ENCODE measurements at places on chromosomes 1 and 21. TPM values are rescaled to one million over a fixed set of nuclear protein-coding genes. Genes with fewer than 3 reads are reported as not detected.

- no peak for DNase-seq
- no peaks in the 10 kb centered on the region for H3K36me3 ChIP-seq
- no peaks in the 10 kb centered on the region for H3K4me1 ChIP-seq
- H3K27me3 ChIP-seq = no peaks in the 10 kb centered on the region
- no peak overlapping the region for H3K4me3 ChIP-seq
- H3K27ac ChIP-seq = no peak overlapping the region
These were observed 180.0 kb upstream of the HMGB4 start for GRCh38 chr1:33683913-33684312.

DNA sequence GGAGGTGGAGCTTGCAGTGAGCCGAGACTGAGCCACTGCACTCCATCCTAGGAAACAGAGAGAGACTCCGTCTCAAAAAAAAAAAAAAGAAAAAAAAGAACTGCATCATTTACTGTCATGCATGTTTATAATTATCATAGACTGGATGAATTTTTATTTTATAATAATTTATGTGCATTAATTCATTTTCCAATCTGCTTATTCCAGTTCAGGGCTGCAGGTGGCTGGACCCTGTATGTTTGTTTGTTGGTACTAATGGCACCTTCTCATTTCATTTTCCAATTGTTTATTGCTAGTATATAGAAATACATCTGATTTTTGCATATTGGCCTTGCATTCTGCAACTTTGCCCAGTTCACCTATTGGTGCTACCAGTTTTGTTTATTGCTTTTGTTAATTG, 19.0 kb upstream of the SOX13 start:
- no peaks in the 10 kb centered on the region for H3K27me3 ChIP-seq
- no peaks in the 10 kb centered on the region for H3K36me3 ChIP-seq
- DNase-seq = no peak
- no peak overlapping the region for H3K27ac ChIP-seq
- no peaks in the 10 kb centered on the region for H3K4me1 ChIP-seq
- H3K4me3 ChIP-seq = no peak overlapping the region

DNA sequence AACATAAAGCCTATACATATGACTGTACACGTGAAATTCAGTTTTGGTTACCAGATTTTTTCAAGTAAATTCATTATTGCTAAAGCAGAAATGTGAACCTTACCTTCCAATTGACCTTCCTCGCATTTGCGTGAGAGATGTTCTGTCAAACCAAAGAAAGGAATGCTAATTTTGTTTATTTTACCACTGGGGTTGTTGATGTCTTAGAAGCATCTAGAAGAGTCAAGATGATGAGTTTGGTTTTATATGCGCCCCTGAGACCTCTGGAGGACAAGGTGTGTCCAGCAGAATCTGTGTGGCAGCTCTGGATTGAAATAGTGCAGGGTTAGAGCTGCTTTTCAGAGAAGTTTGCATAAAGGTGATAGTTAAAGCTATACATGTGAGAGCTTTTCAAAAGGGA, 48.4 kb downstream of the ZBTB40 start:
- no peak overlapping the region for H3K27ac ChIP-seq
- H3K4me3 ChIP-seq = no peak overlapping the region
- H3K27me3 ChIP-seq = no peaks in the 10 kb centered on the region

GRCh38 chr21:45551783-45552695, 9.8 kb upstream of the SLC19A1 start:
- H3K4me1 ChIP-seq = peaks cover 34% of the 10 kb centered on the region
- no peak for DNase-seq

- DNase-seq = no peak
- H3K4me1 ChIP-seq = peaks cover 15% of the 10 kb centered on the region
- no peak overlapping the region for H3K27ac ChIP-seq
- no peak overlapping the region for H3K4me3 ChIP-seq
These were observed 3.2 kb downstream of the RAP1GAP start for GRCh38 chr1:21665711-21666575.

- no peaks in the 10 kb centered on the region for H3K36me3 ChIP-seq
- H3K27ac ChIP-seq = no peak overlapping the region
- no peaks in the 10 kb centered on the region for H3K27me3 ChIP-seq
- no peak overlapping the region for H3K4me3 ChIP-seq
These were observed 8.1 kb upstream of the ATP1B1 start for GRCh38 chr1:169098380-169098779.

Gene CASP9
- total RNA-seq = 11.3 TPM

Gene CFHR2
- total RNA-seq = not detected

Gene LCE1B
- not detected for total RNA-seq

Gene OR6K3
- total RNA-seq = not detected
